ENCODE measurements at places on chromosomes 7 and 10. TPM values are rescaled to one million over a fixed set of nuclear protein-coding genes. Genes with fewer than 3 reads are reported as not detected.

GRCh38 chr10:118439824-118440223, 97.7 kb upstream of the FAM204A start:
- DNase-seq = no peak

GRCh38 chr7:27762062-27762461, 22.1 kb downstream of the TAX1BP1 start:
- no peak for DNase-seq

- no peak for DNase-seq
Observed at GRCh38 chr7:157700231-157701005, 363.6 kb downstream of the DNAJB6 start.

GRCh38 chr10:113843972-113844485, 9.9 kb downstream of the DCLRE1A start:
- no peak for DNase-seq

GRCh38 chr7:75966190-75966961, 28.0 kb downstream of the TMEM120A start:
- peak; percentile 94 for DNase-seq

DNA sequence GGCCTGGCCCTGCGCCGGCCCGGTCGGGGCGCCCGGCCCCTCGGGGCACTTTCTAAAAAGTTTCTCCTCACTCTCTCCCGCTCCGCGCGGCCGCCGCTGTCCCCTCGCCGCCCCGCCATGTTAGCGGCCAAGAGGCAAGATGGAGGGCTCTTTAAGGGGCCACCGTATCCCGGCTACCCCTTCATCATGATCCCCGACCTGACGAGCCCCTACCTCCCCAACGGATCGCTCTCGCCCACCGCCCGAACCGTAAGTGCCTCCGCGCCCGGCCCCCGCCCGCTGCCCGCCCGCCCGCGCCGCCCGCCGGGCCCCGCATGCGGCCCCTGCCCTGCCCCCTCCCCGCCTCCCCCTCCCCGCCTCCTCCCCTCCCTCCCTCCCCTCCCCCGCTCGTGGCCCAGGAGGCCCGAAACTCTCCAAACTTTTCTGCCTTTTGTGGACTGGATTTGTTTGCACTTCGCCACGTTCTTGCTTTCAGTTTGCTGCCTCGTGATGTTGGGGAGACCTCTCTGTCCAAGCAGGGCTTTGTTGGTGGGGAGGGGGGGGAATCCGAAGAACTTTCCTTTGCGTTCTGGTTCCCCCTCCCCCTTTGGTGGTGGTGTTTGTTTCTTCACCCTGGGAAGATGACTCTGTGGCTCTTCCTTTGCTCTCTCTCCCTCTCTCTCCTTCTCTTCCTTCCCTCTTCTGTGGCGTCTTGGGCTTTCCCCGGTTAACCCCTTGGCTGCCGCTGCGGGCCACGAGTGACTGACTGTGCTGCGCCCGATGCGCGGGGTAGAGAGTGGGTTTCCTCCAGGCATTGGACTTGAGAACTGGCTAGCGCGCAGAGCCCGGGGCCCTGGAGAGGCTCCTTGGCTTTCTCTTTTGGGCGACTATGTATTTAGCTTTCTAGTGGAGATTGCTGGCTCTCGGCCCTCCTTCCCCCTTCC, 1.6 kb downstream of the TCF7L2 start:
- DNase-seq = peak; percentile 90

DNA sequence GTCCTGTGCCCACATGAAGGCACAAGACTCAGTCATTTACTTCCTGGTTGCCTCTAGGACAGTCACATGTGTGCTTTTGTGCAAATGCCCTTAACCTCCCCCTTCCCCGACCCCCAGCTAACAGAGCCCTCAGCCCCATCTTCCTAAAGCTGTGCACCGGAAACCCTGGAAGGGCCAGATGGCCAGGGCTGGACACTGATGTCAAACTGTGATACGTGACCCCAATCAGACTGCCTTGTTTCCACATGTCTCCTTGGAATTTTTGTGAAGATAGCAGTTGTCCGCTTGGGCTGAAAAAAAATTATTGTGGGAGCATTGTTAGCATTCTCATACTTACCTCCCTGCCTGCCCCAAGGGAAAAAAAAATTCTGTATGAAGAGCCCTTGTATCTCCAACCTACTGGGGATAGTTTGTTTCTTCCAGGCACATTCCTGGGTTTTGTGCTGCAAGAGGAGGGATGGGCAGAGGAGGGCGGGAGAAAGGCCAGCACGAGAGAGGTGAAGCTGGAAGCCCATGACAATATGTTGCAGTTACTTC, 17.0 kb upstream of the ADAM12 start:
- no peak for DNase-seq

GRCh38 chr7:77838929-77839491, 40.4 kb downstream of the PHTF2 start:
- DNase-seq = no peak

- no peak for DNase-seq
Observed at GRCh38 chr7:28433699-28434219, 21.4 kb downstream of the CREB5 start.

- no peak for DNase-seq
Observed at GRCh38 chr7:151936207-151936606, 20.0 kb upstream of the GALNTL5 start.

- no peak for DNase-seq
Observed at GRCh38 chr7:31249671-31250070, 90.9 kb downstream of the NEUROD6 start.

GRCh38 chr10:102009801-102010425, 46.1 kb downstream of the ARMH3 start:
- peak; percentile 90 for DNase-seq

The FEZF1 gene
- total RNA-seq = not detected

The POR gene
- total RNA-seq = 39.7 TPM

The GPR37 gene
- total RNA-seq = 4.6 TPM
